Central memory CD4-positive, alpha-beta T cell (primary cell): ENCODE measurements at places on chromosomes 4 and X.

DNA sequence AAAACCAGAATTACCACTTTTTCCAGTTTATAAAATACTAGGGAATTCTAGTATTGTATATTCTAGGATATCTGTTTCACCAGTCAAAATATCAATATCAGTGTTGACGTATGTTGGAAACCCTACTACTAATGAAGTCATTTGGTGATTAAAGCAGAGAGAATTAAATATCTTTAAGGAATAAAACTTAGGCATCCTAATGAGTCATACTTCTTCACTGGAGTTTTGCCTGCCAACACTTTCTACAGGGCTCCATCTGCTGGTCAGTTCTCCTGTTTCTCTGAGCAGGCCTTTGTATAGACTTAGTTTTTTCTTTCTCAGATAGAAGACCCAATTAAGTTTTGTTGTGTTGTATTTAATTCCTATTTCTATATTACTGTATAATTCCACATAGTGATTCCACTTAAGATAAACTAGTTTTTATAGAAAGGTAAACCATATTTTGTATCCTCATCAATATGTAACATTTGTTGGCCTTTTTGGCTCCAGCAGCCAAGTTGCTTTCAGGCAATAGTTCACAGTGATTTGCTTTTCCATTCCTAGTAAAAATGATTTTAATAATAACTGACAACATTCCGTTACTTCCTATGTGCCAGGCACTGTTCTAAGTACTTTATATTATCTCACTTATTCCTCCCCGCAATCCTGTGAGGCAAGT, 3.5 kb downstream of the AP1AR start:
- DNase-seq, result peak; percentile 44

DNA sequence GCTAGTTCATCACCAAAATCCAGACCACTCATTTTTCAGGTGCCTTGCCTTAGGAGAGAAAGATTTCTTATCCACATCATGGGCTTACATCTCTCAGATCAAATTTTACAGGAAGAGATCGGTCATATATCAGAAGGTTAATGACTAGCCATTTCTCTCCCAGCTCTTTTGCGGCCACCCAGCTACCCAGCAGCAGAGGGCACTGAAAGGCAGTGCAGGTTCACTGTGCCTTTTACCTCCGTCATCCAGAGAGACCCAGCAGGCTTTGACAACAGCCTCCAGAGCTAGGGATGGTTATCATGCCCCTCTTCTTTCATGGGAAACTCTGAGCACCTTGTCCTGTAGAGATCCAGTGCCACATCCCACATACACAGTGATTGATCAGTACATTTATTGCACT, 384.8 kb downstream of the AFF2 start:
- no peak for DNase-seq

- no peak for DNase-seq
Measured at GRCh38 chr4:147157860-147158701, 212.4 kb upstream of the TTC29 start.

DNA sequence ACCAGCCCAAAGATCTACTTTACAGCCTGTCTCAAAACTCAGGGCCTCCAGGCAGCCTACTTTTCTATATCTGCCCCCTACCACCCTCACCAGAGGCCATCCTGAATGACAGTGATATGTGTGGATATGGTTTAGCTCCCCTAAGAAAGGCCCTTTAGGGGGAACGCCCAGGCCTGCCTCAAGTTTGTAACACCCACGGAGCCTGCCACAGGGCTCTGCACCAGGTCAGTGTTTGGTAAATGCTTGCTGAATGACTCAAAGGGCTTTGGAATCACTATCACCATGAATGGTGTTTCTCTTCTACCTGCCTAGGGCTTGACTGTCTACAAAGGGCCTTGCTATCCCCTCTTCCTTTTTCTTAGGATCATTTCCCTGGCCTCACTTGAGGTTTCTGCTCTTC, 11.3 kb upstream of the LONRF3 start:
- DNase-seq, result no peak

DNA sequence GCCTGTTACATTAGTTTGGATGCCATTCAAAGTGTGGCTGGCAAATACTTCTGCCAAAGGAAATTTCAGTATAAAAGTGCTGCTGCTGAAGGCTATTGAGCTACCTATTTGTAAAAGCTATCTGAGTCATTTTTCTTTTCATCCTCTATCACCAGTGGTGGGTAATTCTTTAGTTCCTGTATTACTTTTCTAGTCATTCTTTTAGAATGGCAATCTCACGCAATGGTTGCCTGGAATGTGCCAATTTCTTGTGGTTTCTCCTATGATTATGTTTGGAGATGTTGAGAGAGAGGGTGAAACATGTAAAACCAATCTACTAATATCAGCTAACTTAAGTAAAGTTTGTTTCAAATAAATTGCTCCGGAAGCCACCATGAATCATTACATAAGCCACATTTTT, 685.0 kb downstream of the RAPGEF2 start:
- DNase-seq, result no peak

GRCh38 chr4:35163168-35163567, 1081.1 kb downstream of the ARAP2 start:
- no peak for DNase-seq

DNA sequence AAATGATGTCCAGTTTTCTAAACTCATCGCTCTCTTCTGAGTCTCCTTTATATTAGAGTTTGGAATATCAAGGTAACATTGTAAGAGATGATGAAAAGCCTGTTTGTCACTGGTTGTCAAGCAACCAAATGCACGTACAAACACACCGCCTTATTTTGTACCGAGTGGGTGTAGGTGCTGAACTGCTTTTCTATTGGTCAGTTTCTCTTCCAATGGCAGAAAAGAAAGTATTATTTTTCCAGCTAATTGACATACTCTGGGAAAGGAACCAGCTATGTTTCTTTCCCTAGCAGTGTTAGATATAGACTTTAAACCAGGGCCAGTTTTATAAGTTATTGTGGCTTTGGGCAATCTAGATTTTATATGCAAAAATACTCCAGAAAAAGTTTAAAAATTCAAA, 6.6 kb upstream of the PPM1K start:
- no peak for DNase-seq

- DNase-seq, result no peak
Measured at GRCh38 chr4:2818351-2818939, 25.2 kb upstream of the ADD1 start.
